ENCODE measurements at places on chromosomes 5 and 9. TPM values are rescaled to one million over a fixed set of nuclear protein-coding genes. Genes with fewer than 3 reads are reported as not detected.

The BAG1 gene
- 39.7 TPM for total RNA-seq

DNA sequence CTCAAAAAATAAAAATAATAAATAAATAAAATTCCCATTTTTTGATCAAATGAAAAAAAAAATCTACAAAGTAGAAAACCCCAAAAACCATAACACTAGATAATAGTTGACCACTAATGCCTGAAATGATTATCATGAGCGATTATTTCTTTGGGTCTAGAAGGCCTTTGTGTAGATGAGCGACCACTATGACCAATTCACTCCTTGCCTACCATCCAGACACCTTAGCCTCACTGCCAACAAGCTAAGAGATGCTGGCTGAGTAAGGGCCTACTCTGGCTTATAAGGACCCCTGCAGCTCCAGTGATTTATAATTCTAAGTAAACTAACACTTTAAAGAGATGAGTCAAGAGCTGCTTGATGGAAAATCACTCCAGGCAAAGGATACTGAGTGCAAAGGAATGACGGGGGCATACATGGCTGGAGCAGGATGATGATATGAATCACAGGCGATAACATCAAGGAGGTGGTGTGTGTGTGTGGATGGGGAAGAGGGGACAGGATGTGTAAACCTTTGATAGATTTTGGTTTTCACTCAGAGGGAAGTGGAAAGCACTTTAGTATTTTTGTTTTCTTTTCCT is 4.8 kb upstream of the F2RL1 start:
- peaks cover 17% of the 10 kb centered on the region for H3K27me3 ChIP-seq
- no peak for DNase-seq
- H3K36me3 ChIP-seq = no peaks in the 10 kb centered on the region
- H3K4me3 ChIP-seq = no peak overlapping the region
- H3K4me1 ChIP-seq = no peaks in the 10 kb centered on the region

- no peaks in the 10 kb centered on the region for H3K4me1 ChIP-seq
- no peak for DNase-seq
- H3K4me3 ChIP-seq = no peak overlapping the region
- no peak overlapping the region for H3K27ac ChIP-seq
- no peaks in the 10 kb centered on the region for H3K27me3 ChIP-seq
- H3K36me3 ChIP-seq = no peaks in the 10 kb centered on the region
Measured at GRCh38 chr5:3163626-3164025, 412.1 kb upstream of the IRX2 start.

GRCh38 chr9:35754264-35754663 is at the start of gene MSMP:
Gene MSMP, minus strand, starts transcription at chr9:35754276. Its CDS starts 147 bp downstream, at chr9:35754129.
- H3K36me3 ChIP-seq = no peaks in the 10 kb centered on the region
- no peaks in the 10 kb centered on the region for H3K27me3 ChIP-seq
- H3K4me1 ChIP-seq = peaks cover 9% of the 10 kb centered on the region
- no peak for DNase-seq

- no peak overlapping the region for H3K4me3 ChIP-seq
- no peaks in the 10 kb centered on the region for H3K36me3 ChIP-seq
- no peak overlapping the region for H3K27ac ChIP-seq
- H3K4me1 ChIP-seq = no peaks in the 10 kb centered on the region
Measured at GRCh38 chr9:26502311-26502710, 390.3 kb downstream of the CAAP1 start.

The ELOVL7 gene
- total RNA-seq = 1.3 TPM

The ANKRD31 gene
- not detected for total RNA-seq

The LHX3 gene
- not detected for total RNA-seq

The ZDHHC11B gene
- 15.1 TPM for total RNA-seq

DNA sequence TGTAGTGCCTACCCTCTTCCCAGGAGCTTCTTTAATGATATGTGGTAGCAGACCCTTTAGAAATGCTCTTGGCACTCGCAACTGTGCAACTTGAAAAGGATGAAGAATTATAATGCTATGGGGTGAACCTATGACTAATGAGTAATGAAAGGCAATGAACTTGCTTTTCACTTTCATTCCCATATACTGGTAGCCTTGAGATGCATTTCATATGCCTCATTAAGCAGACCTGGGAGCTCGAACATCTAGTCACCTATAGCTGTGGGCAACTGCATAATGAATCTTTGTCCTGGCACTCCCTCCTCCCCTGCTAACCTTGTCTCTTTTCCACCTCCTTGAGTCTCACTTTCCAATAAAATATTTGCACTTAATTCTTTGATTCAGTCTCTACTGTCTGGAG is 605.9 kb upstream of the DAB2 start:
- no peaks in the 10 kb centered on the region for H3K27me3 ChIP-seq
- no peak overlapping the region for H3K27ac ChIP-seq
- no peaks in the 10 kb centered on the region for H3K36me3 ChIP-seq
- no peaks in the 10 kb centered on the region for H3K4me1 ChIP-seq
- DNase-seq = no peak

GRCh38 chr5:1292139-1292538 is 2.7 kb downstream of the TERT start:
- no peaks in the 10 kb centered on the region for H3K36me3 ChIP-seq
- H3K27me3 ChIP-seq = no peaks in the 10 kb centered on the region
- H3K4me3 ChIP-seq = no peak overlapping the region
- H3K27ac ChIP-seq = no peak overlapping the region

- no peaks in the 10 kb centered on the region for H3K36me3 ChIP-seq
- H3K4me1 ChIP-seq = no peaks in the 10 kb centered on the region
- no peak overlapping the region for H3K4me3 ChIP-seq
Measured at GRCh38 chr9:128528445-128529160, 23.8 kb upstream of the SPTAN1 start.

The GRHPR gene
- total RNA-seq = 135 TPM

DNA sequence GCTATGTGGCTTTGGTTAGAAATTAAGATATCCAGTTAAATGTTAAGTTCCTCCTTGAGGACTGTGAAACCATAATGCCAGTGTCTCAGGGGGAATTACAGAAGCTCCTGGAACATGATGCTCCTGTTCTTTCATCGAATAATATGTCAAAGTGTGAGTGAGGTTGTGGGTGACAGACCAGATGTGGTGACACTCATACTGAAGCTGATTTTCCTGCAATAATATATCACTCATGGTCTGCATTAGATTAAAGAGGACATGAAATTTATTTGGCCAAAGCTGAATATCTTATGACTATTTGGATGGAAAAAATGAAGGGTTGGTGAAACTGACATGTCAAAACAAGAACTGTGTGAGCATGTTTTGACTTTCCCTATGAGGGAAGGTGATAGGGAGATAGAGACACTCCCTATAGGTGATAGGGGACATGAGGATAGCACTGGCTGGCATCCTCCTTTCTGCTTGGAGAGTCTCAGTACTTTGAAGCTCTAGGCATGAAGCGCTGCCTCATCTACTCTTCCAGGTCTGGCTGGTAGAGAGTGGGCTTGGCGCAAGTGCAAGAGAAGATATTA is 173.5 kb downstream of the ARHGEF28 start:
- H3K27ac ChIP-seq = no peak overlapping the region
- no peaks in the 10 kb centered on the region for H3K4me1 ChIP-seq
- no peak for DNase-seq
- no peak overlapping the region for H3K4me3 ChIP-seq

DNA sequence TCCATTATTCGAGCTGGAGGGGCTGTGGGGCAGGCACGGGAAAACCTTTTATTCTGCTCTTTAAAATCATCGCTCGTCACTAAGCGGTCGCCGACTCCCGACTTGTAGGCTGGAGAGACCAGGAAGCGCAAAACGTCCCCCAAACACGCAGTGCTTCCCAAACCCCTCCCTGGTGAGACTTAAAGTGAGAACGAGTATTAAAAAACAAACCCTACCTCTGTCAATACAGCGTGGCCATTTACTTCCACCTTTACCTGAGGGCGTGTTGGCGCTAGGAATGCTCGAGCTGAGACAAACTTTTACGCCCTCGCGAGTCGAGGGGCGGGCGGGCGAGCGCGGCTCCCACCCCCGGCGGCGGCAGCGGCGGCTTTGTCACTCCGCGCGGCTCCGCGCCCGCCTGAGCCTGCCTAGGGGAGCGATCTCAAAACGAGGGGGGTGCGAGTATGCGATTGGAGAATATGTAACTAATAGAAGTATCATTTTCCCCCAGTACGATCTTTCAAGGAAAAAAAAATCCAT is at the start of gene NR2F1-AS1:
NR2F1-AS1 (minus strand) TSS at position 293 of the 519 bp plus-strand sequence.
- H3K36me3 ChIP-seq = no peaks in the 10 kb centered on the region
- no peaks in the 10 kb centered on the region for H3K4me1 ChIP-seq
- peak within 1 kb of the TSS; percentile 90 for H3K27ac ChIP-seq
- no peaks in the 10 kb centered on the region for H3K27me3 ChIP-seq

DNA sequence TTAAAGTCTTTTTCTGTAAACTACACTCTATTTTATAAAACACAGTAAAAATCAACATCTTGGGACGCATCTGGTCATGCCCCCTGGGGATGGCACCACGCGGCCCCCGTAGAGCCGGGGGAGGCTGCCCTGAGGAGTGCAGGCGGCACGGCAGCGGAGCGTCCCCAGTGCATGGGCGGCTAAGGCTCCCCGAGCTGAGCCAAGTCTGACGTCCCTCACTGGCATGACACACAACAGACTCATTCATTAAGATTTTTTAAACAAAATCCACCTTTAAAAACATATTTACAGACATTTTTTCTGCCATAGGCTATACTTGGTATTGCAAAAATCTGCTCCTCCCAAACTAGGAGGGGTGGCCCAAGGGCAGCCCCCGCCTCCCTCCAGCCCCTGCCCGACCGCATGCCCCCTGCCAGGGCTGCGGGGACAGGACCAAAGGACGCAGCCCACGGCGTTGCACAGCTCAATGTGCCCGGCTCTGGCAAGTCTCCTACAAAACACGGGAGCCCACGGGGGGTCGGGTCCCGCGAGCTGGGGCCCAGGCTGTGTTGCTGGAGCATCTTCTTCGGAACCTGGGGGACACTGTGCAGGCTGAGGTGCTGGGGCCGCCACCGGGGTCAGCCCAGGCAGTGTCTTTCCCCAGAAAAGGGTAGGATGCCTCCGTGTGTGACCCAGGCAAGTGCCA is 11.8 kb upstream of the SEC16A start:
- no peak overlapping the region for H3K4me3 ChIP-seq
- DNase-seq = no peak
- no peaks in the 10 kb centered on the region for H3K36me3 ChIP-seq
- H3K27ac ChIP-seq = no peak overlapping the region
- H3K27me3 ChIP-seq = no peaks in the 10 kb centered on the region
- no peaks in the 10 kb centered on the region for H3K4me1 ChIP-seq

- no peak overlapping the region for H3K4me3 ChIP-seq
- H3K27me3 ChIP-seq = no peaks in the 10 kb centered on the region
- H3K36me3 ChIP-seq = no peaks in the 10 kb centered on the region
- H3K27ac ChIP-seq = no peak overlapping the region
- no peak for DNase-seq
Measured at GRCh38 chr5:7010591-7010990, 297.4 kb downstream of the TENT4A start.

DNA sequence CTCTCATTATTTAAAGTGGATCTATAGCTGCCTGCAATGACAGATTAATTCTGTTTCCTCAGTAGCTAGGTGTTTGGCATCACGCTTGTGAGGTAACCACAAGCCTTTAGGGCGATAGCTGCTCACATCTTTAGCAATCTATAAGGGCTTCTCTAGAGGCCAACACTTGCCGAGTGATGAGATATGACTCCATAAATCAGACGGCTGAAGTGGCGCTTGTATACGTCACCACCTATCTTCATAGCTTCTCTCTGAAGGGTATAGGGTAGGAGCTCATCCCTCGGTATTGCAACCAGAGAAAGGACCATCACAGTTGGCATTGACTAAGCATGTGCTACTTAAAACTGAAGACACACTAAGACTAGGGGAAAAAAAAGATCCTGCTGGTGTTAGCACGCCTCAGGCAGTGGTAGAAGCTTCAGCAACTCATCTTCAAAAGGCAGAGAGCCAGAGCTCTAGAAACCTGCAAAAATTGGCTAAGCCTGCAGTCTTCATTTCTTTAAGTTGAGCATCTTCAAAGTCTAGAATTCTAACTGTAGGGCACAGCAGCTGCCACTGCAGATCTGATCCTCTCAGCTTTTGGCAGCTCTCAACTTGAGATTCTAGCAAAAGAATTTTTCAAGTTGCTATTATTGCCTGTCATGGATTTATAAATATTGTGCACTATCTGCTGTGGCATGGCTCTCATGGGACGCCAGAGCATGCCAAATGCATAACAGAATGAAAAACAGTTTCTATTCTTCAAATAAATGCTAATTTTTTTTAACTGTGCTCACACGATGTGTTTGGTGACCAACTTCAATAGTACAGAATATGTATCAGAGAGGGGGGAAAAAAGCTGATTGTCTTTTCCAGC is 37.5 kb downstream of the PSMB7 start:
- no peaks in the 10 kb centered on the region for H3K4me1 ChIP-seq
- H3K27ac ChIP-seq = no peak overlapping the region
- H3K4me3 ChIP-seq = no peak overlapping the region
- no peaks in the 10 kb centered on the region for H3K36me3 ChIP-seq
- no peaks in the 10 kb centered on the region for H3K27me3 ChIP-seq

The NEUROG1 gene
- total RNA-seq = not detected

DNA sequence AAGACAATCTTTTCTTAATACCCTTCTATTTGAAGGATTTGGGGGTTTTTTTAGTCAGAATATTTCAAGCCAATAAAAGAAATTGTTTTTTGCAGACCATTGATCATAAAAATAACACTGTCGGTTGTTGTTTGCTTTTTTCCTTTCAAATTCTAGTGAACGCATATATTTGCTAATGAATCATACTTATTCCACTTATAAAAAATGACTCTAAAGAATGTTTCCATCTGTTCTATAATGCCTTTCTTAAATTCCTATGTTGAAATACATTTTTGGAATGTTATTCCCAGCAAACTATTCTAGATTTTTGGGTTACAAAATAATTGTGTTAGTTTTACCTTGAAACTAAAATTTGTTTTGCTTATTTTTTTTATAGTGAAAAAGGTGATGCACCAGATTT is 32.2 kb downstream of the CWC27 start:
- H3K4me1 ChIP-seq = no peaks in the 10 kb centered on the region
- H3K36me3 ChIP-seq = peaks cover 3% of the 10 kb centered on the region

DNA sequence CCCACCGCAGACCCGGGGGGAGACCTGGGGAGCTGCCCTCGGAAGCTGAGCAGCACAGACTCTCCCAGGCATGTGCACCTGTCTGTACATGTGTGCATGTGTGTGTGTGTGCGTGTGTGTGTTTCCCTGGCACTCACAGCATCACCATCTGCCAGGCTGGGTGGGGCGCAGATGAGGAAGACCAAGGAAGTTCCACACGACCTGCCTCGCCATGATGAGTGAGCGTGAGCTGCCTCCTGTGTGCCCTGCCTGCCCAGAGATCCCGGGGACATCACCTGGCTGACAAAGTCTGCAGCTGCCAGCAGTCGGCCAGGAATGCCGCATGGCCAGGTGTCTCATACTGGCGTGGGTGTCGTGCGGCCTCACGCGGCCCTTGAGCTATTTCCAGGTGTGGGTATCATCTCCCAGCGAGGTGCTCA is 4.0 kb upstream of the GPSM1 start:
- H3K27ac ChIP-seq = no peak overlapping the region
- H3K27me3 ChIP-seq = no peaks in the 10 kb centered on the region
- DNase-seq = no peak
- no peaks in the 10 kb centered on the region for H3K4me1 ChIP-seq
- no peak overlapping the region for H3K4me3 ChIP-seq

All from uterus (tissue), 4 donors.